ENCODE measurements at places on chromosomes 1 and 21.

- no peak for DNase-seq
Measured at GRCh38 chr21:42590431-42591131, 62.8 kb upstream of the PDE9A start.

GRCh38 chr1:245316784-245317183 is 162.0 kb downstream of the KIF26B start:
- no peak for DNase-seq

DNA sequence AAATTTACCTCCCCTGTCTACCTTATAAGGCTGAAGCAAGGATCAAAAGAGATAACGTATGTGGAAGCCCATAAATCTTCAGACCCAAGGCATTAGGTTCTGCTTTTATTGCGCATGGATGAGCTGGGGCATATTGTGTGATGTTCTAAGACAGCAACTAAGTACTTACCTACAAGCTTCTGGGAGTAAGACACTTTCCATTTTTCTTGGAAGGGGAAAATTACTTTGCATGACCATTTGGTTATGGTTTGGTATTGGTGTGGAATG is 21.1 kb downstream of the LMOD1 start:
- no peak for DNase-seq

GRCh38 chr1:108851567-108851966 is 5.3 kb downstream of the AKNAD1 start:
- DNase-seq = no peak

DNA sequence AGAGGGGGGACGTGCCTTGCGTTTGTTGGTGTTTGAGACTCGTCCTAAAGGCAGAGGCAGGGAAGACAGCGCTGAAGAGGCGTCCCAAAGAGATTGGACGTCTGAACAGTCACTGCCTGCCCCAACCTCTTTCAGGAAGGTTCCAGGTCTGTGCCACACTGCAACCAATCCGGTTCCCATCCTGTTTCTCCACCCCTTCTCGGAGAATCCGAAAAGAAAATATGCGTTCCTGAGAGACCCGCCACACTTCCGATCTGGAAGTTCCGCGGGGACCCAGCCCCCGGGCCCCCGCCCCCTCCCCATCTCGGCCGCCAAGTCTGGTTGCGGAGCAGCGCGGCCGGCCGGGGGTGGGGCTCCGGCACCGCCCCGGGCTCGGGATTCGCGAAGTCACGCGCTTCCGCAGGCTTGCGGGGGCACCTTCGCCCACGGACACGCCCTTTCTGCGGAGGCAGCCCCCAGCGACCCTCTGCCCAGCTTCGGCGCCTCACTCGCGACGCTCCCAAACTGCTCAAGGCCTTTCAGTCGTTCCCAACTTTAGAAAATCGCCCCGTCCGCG is 124.5 kb upstream of the DPYD start:
- DNase-seq = no peak

DNA sequence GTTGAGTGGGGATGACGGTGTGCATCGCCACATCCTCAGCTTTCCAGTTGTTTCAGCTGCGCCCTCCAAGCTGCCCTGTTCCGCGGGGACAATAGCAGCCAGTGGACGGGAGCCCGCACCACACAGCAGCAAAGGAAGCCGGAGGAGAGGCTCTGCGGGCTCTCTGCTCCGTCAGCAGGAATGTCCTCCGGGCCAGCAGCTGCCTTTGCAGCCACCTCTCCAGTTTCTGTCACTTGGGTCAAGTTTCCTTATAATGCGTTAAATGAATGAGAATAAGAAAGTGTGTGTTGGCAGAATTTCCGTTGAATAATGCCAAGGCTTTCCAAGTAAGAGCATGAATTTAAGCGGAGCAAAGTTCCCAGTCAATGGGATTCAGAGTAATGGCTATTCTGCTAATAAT is 263.3 kb downstream of the KIF26B start:
- no peak for DNase-seq

GRCh38 chr1:203152158-203153034 is 23.2 kb downstream of the MYBPH start:
- no peak for DNase-seq

GRCh38 chr21:32306021-32306780 is 7.5 kb downstream of the MRAP start:
- DNase-seq = no peak

- no peak for DNase-seq
Measured at GRCh38 chr1:226674892-226675714, 64.0 kb downstream of the ITPKB start.

- DNase-seq = no peak
Measured at GRCh38 chr1:209542585-209542984, 40.9 kb upstream of the CAMK1G start.

DNA sequence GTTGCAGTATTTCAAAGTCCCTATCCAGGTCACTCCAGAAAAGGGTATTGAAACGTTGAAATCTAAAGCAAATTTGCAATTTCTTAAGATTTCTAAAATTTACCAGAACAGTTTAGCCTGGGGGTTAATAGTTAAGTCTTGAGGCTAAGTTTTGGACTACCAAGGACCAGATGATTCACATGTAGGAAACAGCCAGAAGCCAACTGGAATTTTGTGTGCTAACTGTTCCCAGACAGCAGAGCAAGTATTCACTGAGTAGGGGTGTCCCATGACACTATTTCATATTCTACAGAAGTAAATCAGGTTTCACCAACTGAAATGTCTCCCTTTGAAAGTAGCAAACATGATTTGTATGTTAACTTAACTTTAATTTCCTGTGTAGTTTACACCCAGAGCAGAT is 11.5 kb upstream of the C1orf105 start:
- no peak for DNase-seq

DNA sequence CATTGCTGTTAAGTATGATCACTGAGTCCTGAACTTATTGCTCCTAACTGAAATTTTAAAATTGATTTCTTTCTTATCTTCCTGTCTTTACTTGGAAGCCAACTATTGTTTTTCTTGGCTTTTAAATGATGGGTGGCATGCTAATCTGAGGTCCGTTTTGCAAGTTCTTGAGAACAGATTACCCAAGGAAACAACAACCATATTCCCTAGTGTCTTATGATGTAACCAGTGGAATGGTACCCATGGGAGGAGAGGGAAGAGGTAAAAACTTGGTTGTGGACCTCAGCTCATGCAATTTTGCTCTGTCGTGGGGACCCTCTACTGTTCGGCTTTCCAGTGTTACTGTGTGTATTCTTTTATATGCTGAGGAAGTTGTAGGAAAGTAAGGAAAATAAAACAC is 454.8 kb upstream of the ADAMTS5 start:
- DNase-seq = no peak

GRCh38 chr21:16205527-16205926 is 475.7 kb downstream of the USP25 start:
- DNase-seq = no peak

DNA sequence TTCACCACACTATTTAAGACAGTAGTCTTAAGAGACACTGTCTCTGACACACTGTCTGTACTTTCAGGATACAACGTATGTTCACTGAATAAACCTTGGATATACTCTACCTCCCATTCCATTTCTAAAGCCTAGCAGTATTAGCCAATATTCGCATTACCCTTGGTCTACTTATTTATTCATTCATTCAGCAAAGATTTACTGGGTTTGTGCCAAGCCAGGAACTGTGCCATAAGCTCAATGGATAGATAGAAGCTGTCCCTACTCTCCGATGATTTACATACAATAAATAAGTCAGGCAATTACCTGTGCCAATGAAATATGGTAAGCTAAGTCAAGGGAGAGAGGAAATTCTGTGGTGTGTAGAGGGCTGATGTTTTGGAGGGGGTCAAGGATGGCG is 195.2 kb upstream of the RAB4A start:
- DNase-seq = no peak

GRCh38 chr1:39940253-39940652 is 14.7 kb upstream of the MFSD2A start:
- DNase-seq = no peak

GRCh38 chr21:21559285-21560045 is 561.3 kb downstream of the NCAM2 start:
- DNase-seq = no peak

- no peak for DNase-seq
Measured at GRCh38 chr1:58741678-58742553, 41.9 kb downstream of the JUN start.

DNA sequence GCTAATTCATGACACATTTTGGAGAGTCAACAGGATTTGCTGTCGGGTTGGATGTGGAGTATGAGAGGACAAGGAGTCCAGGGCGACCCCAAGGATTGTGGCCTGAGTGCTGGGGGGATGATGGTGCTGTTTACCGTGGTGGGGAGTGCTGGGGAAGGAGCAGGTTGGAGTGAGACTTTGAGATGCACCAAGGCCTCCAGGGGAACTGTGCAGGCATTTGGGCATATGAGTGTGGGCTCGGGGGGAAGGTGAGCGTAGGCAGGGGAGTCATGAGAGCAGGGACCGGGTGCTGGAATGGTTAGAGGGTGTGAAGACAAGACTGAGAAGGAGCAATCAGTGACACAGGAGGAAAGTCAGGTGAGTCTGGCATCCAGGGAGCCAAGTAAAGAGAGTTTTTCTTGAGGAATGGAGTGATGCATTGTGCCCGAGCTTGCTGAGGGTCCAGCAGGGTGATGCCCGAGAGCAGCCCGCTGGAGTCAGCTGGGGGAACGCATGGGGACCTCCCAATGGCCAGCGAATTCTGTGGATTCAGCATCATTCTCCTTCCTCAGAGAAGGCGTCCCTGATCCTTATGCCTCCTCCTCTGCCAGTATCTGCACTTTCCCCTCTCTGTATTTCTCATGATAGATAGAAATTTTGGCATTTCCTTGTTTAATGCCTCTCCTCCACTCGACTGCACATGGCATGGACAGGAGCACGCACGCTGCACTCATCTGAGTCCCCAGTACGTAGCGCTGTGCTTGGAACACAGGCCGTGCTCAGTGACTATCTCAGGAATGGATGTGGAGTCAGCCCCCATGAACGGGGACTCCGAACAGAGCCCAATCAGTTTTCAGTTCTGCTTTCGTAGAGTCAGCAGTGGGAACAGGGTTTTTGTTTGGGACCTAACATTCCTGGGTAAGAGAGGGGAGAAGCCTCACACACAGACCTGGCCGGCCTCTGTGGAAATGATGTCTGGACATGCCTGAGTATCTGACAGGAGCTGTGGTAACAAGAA is 52.1 kb upstream of the ETV3 start:
- no peak for DNase-seq

DNA sequence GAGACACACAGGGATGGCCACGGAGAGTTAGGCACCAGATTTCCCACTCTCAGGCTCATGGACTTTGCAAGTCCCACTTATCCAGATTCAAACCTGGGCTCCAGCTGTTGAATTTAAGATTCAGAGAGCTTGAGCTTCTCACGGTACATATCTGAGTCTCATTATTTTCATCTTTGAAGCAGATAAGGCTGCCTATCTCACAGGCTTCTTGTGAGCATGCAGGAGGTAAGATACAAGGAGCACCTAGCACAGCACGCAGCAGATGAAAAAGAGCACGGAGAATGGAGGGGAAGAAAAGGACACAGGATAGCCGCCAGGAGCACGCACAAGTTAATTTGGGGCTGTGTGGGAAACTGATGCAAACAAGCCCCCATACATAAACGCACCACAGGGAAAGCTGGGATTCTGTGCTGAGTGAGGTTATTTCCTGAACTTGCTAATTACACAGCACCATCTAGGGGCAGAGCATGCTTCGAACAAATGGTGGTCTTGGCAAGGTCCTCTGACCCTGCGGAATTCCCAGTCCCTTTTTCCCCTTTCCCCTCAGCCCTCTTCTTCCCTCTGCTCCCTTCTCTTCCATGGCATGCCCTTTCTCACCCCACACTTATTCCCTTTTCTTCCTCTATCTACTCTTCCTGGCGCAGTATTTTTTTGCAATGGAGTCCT is 134.7 kb upstream of the VANGL1 start:
- DNase-seq = no peak

DNA sequence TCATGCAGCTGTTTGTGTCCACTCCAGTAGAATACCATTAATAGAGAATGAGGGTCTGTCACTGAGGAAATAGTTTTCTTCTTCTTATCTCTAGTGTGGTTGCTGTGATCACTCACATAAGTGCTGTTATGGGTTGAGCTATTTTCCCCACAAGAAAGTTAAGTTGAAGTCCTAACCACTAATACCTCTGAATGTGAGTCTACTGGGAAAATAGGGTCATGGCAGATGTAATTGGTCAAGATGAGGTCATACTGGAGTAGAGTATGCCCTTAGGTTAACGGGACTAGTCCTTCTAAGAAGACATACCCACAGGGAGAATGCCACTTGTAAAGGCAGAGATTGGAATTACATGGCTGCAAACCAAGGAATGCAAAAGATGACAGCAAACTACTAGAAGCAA is 70.5 kb upstream of the COL24A1 start:
- no peak for DNase-seq

DNA sequence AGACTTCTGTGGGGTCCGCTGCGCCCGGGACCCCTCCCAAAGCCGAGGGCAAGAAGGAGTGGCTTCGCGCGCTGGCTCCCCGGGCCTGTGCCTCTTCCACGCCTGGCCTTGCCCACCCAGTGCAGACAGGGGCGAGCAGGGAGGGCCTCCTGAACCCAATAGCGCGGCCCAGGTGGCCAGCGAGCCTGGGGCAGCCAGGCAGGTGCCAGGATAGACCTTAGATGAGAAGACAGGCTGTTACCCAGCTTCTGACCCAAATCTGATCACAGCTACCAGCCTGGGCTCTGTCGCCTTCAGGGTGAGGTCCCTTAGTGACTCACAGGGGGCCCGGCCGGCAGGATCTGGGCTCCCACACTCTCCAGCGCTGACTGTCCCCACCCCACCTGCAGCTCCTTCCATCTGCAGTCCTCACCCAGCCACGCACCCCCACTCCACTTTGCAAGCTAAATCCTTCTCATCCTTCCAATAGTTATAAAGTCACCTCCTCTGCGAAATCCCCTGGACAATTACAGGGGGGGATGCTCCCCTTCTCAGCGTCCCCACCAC is 9.6 kb downstream of the CLEC20A start:
- DNase-seq = no peak

DNA sequence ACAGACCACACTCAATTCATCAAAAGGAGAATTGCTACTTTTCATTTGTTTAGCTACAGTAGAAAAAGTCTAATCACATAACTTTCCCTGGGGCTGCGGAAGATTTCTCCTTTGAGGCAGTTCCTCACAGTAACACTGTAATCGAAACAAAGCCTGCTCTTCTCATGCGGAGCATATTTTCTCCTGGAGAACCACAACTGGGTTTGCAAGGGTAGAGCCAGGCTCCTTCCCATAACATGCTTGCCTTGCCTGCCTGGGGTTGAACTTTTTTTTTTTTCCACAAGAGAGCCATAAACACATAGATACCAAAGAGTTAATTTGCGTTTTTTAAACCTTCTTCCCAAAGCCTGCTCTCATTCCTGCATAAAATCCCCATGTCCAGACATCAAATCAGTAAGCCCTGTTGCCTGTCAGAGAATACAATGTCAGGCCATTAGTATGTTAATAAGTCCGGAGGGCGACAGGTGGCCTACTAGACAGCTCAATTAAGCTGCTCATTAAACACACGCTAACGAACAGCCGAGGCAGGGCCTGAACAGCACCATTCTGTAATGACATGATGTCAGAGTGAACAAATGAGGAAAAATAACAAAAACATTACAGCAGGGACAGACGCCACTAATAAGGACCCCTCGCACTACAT is 107.1 kb upstream of the OLIG2 start:
- no peak for DNase-seq

- no peak for DNase-seq
Measured at GRCh38 chr1:30715216-30715615, 8.2 kb downstream of the MATN1 start.

Measured in cortex of kidney (tissue), 1 donor.